ENCODE measurements at places on chromosomes 12 and 14.

DNA sequence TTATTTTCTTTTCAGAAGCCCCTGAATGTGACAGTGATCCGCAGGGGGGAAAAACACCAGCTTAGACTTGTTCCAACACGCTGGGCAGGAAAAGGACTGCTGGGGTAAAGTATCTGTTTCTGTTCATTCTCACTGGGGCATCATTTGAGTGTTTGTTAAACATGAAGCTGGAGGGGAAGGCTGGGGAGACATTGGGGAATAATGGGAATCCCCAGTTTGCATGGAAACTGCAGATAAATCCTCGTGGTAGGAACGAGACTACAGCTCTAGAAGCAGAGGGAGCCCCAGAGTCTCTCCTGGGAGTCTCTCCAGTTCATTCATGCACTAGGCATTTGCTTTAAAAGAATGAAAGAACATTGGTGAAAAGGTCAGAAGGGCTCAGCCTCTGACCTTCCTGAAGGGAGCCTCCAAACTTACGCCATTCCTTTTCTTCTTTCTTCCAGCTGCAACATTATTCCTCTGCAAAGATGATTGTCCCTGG is 2.5 kb upstream of the CFAP251 start:
- DNase-seq, result no peak

DNA sequence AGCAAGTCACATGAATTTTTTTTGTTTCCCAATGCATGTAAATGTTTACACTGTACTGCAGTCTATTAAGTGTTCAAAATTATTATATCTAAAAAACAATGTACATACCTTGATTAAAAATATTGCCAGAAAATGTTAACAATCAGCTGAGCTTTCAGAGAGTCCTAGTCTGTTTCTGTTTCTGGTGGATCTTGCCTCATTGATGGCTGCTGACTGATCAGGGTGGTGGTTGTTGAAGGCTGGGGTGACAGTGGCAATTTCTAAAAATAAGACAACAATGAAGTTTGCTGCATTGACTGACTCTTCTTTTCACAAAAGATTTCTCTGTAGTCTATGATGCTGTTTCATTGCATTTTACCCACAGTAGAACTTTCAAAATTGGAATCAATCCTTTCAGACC is 16.6 kb upstream of the KLRD1 start:
- DNase-seq, result no peak

DNA sequence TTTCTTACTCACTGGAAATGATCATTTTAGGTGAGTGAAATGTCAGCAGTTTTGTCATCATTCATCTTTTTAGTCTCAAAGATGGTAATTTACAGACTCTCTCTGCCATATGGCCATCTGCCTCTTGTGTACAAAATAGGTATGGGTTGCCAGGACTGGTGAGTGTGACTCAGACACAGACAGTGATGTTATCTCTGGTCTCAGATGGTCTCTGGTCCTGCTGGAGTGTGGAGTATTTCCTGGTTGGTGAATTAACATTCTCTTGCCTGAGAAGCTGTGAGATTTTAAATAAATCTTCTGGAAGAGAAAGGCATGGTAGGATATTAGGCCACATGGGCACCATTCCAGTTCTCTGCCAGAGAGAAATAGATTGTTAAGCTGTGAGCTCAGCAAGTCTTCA is 207.0 kb downstream of the ATP23 start:
- DNase-seq, result no peak

DNA sequence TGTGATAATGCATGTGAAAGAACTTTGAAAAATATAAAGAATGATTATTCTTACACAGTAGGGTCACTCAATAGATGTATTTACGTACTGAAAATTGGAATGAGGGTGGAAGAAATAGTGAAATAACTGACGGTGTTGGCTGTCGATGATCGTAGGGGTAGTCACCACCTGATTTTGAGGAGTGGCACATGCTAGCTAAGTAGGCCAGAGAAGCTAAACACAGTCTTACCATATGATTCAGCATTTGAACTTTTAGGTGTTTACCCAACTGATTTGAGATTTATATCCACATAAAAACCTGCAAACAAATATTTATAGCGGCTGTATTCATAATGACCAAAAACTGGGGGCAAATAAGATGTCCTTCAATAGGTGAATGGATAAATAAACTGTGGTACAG is 47.6 kb upstream of the HIF1A start:
- no peak for DNase-seq

DNA sequence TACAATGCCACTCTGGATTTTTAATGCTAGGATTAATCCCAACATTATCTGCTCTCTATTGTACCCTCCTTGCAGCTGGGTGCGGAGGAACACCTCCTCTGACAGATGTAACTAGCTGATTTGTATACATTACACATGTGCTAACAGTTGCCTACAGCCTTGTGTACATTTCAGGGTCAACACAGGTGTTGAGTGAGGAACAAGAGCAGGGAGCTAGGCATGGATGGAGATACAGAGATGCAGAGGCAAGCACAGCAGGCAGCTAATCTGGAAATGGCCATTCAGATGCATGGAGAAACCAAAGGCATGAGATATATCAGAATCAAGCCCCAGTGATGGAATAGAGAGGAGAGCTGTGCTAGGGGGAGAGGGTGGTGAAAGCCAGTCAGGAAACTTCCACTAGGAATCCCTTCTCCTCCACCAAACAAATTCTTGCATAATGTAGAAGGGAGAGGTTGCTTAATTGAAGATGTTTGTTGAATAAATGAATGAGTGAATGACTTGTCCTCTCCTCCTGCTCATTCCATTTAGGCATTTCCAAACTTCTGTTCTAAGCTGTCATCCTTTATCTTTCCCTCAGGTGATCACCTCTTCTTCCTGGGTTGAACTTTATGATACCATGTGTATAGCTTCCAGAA is 313.2 kb downstream of the ATP23 start:
- DNase-seq, result no peak

DNA sequence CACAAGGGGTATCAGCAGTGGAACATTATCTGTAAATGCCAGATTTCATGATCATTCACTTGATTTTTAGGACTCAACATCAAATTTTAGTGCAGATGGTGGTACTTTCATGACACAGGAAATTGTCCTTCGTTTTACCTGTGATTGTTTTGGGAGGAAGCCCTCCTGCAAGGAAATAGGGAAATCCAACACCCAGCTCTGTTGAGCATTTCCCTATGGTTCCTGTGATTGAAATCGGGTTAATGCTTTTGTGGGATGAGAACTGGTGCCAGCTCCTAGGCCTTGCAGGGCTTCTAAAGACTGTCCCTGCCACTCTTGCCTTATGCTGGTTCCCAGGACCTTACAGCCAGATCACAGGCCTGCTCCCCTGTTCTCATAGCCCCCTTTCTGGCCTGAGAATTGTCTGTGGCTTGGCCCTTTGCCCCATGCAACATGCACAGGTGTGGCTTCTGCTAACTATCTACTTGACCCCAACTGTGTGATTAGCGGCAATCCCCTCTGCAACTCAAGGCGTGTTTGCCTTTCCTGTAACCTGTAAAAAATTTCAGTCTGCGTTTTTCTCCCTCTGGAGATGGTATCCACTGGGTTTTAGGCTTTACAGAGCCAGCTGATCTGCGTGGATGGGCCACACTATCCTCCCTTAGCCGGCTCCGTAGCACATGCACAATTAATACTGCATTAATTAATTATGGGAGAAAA is 112.5 kb downstream of the ETV6 start:
- no peak for DNase-seq

GRCh38 chr12:39010406-39010805 is 105.0 kb upstream of the CPNE8 start:
- DNase-seq, result no peak
